ENCODE measurements at places on chromosomes 16 and 17. TPM values are rescaled to one million over a fixed set of nuclear protein-coding genes. Genes with fewer than 3 reads are reported as not detected.
A peak's percentile ranks its signal among the peaks of the same experiment; 100 is the strongest.

GRCh38 chr16:67762385-67762784, 43.3 kb upstream of the GFOD2 start:
- no peak overlapping the region for H3K4me3 ChIP-seq
- peaks cover 10% of the 10 kb centered on the region for H3K4me1 ChIP-seq
- no peak for DNase-seq
- peaks cover 37% of the 10 kb centered on the region for H3K36me3 ChIP-seq
- H3K27me3 ChIP-seq = no peaks in the 10 kb centered on the region

GRCh38 chr17:51029142-51029541, 91.5 kb downstream of the SPAG9 start:
- H3K4me1 ChIP-seq = peaks cover 5% of the 10 kb centered on the region
- H3K4me3 ChIP-seq = peak overlapping the region; percentile 35
- DNase-seq = no peak

GRCh38 chr17:42428141-42428944, 5.3 kb upstream of the CAVIN1 start:
- DNase-seq = no peak
- H3K4me1 ChIP-seq = peaks cover 5% of the 10 kb centered on the region
- H3K4me3 ChIP-seq = no peak overlapping the region
- no peaks in the 10 kb centered on the region for H3K36me3 ChIP-seq
- H3K27ac ChIP-seq = no peak overlapping the region

- no peaks in the 10 kb centered on the region for H3K27me3 ChIP-seq
- H3K36me3 ChIP-seq = peaks cover 40% of the 10 kb centered on the region
- no peak overlapping the region for H3K27ac ChIP-seq
- DNase-seq = no peak
These were observed 71.1 kb downstream of the BANP start for GRCh38 chr16:88022076-88023042.

- no peaks in the 10 kb centered on the region for H3K27me3 ChIP-seq
- H3K27ac ChIP-seq = no peak overlapping the region
- H3K4me3 ChIP-seq = no peak overlapping the region
- H3K36me3 ChIP-seq = no peaks in the 10 kb centered on the region
- no peaks in the 10 kb centered on the region for H3K4me1 ChIP-seq
- no peak for DNase-seq
These were observed 804.4 kb upstream of the RBFOX1 start for GRCh38 chr16:6528217-6528616.

DNA sequence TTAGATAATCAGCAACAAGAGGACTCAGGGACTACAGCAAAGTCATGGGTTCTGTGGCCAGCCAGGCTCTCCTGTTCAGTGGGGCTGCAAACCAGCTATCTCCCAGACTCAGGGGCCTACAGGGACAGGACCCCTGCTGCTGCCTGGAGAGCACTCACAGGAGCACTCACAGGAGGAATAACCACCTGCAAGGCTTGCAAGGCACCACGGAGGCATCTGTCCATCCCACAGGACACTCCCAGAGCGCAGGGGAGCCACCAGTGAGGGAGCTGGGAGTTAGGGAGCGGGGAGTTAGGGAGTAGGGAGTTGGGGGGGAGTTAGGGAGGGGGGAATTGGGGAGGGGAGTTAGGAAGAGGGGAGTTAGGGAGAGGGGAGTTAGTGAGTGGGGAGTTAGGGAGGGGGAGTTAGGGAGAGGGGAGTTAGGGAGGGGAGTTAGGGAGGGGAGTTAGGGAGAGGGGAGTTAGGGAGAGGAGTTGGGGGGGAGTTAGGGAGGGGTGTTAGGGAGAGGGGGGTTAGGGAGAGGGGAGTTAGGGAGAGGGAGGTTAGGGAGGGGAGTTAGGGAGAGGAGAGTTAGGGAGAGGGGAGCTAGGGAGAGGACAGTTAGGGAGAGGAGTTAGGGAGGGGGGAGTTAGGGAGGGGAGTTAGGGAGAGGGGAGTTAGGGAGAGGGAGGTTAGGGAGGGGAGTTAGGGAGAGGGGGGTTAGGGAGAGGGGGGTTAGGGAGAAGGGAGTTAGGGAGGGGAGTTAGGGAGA, 5.7 kb downstream of the CANT1 start:
- no peak overlapping the region for H3K4me3 ChIP-seq
- H3K36me3 ChIP-seq = peaks cover 36% of the 10 kb centered on the region
- no peaks in the 10 kb centered on the region for H3K27me3 ChIP-seq
- no peak for DNase-seq

The CAMKK1 gene
- 4.8 TPM for total RNA-seq

- no peaks in the 10 kb centered on the region for H3K36me3 ChIP-seq
- no peak overlapping the region for H3K4me3 ChIP-seq
- H3K27me3 ChIP-seq = no peaks in the 10 kb centered on the region
- H3K27ac ChIP-seq = no peak overlapping the region
- DNase-seq = no peak
These were observed 104.9 kb downstream of the AXIN2 start for GRCh38 chr17:65456368-65457151.

DNA sequence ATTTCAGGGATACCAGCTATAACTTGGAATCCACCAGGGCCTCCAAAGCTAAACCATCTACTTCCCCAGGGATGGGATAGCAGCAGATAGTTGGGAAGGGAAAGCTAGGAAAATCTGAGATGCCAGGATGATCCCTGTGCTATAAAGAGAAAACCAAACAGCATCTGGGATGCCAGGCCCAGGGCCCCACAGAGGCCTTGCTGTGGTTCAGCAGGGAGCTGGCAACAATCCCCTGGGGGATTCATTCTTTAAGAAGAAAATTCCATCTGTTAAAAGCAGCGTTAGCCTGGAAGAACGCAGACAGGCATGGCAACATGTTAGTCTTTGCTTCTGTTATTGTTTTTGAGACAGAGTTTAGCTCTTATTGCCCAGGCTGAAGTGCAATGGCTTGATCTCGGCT, 16.6 kb downstream of the MYO18A start:
- no peak for DNase-seq
- peaks cover 13% of the 10 kb centered on the region for H3K4me1 ChIP-seq
- peaks cover 6% of the 10 kb centered on the region for H3K36me3 ChIP-seq
- no peaks in the 10 kb centered on the region for H3K27me3 ChIP-seq
- no peak overlapping the region for H3K4me3 ChIP-seq

DNA sequence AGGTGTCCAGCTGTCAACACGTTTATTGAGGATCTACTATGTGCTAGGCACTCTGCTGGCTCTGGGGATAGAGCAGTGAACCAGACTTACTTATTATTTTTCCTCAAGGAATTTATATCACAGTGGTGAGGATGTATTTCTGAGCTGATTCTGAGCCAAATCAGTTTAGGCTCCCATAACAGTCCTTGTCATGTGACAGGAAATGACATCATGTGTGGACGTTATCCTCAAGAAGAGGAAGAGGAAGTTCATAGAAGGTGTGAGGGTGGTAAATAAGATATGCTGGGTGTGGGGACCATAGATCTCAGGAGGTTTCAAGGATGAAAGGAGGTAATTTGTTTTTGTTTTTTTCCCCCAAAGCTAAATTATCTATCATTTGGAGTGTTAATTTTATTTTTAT, 873.5 kb upstream of the EEF2KMT start:
- H3K4me1 ChIP-seq = no peaks in the 10 kb centered on the region
- no peak overlapping the region for H3K27ac ChIP-seq
- H3K36me3 ChIP-seq = no peaks in the 10 kb centered on the region
- DNase-seq = no peak

DNA sequence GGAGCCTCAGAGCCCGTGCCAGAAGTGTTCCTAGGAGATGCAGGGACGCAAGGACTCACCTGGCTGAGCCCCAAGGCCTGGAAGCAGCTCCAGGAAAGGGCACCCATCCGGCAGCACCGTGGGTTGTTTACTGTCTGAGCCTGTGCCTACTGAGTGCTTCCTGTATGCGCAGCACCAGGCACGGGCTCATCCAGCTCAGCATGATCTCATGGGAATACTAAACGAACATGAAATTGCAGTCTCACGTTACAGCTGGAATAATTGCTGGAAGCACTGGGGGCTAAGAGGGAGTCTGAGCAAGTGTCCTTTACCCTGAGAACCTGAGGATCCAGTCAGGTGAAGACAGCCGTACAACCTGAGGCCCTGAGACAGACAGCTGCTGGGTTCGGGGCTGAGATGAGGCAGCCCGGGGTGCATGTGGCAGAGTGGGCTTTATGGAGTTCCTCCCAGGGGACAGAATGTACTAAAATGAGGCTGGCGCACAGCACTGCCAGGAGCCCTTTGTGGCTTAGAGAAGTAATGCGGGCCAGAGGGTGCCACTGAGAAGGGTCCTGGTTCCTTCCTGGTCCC, 5.4 kb downstream of the CTRL start:
- peaks cover 12% of the 10 kb centered on the region for H3K4me1 ChIP-seq
- H3K27me3 ChIP-seq = no peaks in the 10 kb centered on the region
- no peak for DNase-seq
- H3K4me3 ChIP-seq = no peak overlapping the region
- H3K27ac ChIP-seq = no peak overlapping the region

GRCh38 chr17:73337330-73337710, 25.5 kb upstream of the CDC42EP4 start:
- H3K27ac ChIP-seq = no peak overlapping the region
- H3K27me3 ChIP-seq = no peaks in the 10 kb centered on the region
- H3K4me1 ChIP-seq = no peaks in the 10 kb centered on the region
- no peaks in the 10 kb centered on the region for H3K36me3 ChIP-seq

GRCh38 chr17:36468903-36469635, 17.4 kb upstream of the ZNHIT3 start:
- H3K27me3 ChIP-seq = peaks cover 17% of the 10 kb centered on the region
- no peaks in the 10 kb centered on the region for H3K4me1 ChIP-seq
- H3K36me3 ChIP-seq = no peaks in the 10 kb centered on the region
- DNase-seq = no peak
- H3K27ac ChIP-seq = no peak overlapping the region

DNA sequence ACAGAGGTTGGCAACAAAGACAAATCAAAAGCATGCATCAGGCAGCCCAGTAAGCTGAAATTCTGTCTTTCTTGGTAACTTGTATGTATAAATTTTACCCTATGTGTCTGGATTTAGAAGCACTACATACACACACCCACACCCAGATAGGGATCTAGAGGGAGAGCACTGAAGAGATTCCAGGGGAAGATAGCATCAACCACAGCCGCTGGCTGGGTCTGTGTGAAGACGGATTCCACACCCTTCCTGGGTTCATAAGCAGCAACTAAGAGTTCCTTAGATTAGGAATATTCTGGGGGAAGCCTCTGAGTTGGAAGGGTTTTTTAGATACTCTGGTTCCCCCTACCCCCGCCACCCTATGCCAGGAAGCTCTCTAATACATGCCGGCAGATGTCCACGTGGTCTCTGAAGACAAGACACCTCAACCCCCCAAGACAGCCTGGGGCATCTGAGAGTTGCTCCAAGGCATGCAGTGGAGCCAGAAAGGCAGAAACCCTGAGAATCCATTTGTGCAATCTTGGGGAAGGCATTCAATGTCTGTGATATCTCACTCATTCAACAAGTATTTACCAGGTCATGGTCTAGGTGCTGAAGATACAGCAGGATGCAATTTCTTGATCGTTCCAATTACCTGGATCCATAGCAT, 86.4 kb downstream of the NOG start:
- DNase-seq = no peak
- H3K36me3 ChIP-seq = no peaks in the 10 kb centered on the region
- H3K27me3 ChIP-seq = peaks cover 54% of the 10 kb centered on the region
- no peak overlapping the region for H3K4me3 ChIP-seq
- peaks cover 35% of the 10 kb centered on the region for H3K4me1 ChIP-seq

The KRT36 gene
- total RNA-seq = not detected

DNA sequence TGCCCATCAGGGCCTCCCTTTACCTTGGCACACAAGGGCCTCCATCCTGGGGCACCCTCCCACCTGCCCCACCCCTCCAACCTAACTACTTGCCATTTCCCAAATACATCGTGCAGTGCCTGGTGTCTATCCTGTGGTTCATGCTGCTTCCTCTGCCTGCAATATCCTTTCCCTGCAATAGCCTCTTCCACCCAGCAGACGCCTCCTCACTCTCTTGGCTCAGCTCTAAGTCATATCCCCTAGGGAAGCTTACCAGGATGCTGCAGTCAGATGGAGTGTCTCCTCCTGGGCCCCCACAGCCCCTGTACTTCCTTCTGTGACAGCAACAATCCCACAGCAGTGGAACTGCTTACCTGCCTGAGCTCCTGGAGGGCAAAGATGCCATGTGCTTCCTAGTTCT, 36.7 kb downstream of the CCDC182 start:
- DNase-seq = no peak
- H3K36me3 ChIP-seq = no peaks in the 10 kb centered on the region
- H3K27ac ChIP-seq = no peak overlapping the region
- H3K27me3 ChIP-seq = peaks cover 3% of the 10 kb centered on the region
- no peak overlapping the region for H3K4me3 ChIP-seq

The SLC6A2 gene
- not detected for total RNA-seq

The ADAM11 gene
- total RNA-seq = 0.16 TPM

DNA sequence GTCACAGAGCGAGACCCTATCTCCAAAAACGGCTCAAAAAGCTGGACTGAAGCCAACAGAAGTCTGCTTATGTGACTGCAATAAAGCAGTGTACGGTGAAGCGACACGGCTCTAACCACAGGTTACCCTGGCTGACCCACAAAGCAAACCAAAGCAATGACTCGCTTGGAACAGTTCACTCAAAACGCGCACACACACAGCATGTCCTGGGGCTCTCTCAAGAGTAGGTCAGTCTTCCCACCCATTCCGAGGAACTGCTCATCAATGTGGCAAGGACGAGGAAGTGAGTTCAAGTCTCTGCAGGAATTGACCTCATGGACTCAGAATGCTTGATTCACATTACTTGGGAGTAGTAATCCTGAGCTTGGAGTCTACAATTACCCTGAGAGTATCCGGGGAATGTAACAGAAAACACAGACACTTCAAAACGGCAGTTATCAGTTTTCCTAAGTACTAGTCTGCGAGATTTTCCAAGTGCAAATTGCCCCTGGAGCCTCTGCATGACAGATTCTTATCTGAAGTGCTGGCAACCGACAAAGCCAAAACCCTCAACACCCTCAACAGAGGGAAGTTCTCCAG, 25.4 kb downstream of the PELP1 start:
- H3K27me3 ChIP-seq = no peaks in the 10 kb centered on the region
- no peak overlapping the region for H3K27ac ChIP-seq
- no peaks in the 10 kb centered on the region for H3K4me1 ChIP-seq
- H3K36me3 ChIP-seq = peaks cover 80% of the 10 kb centered on the region
- no peak for DNase-seq

The EFCAB3 gene
- total RNA-seq = not detected

GRCh38 chr17:63275318-63275970, 170.7 kb downstream of the CYB561 start:
- H3K27ac ChIP-seq = no peak overlapping the region
- DNase-seq = no peak
- no peak overlapping the region for H3K4me3 ChIP-seq
- no peaks in the 10 kb centered on the region for H3K4me1 ChIP-seq
- H3K36me3 ChIP-seq = no peaks in the 10 kb centered on the region

DNA sequence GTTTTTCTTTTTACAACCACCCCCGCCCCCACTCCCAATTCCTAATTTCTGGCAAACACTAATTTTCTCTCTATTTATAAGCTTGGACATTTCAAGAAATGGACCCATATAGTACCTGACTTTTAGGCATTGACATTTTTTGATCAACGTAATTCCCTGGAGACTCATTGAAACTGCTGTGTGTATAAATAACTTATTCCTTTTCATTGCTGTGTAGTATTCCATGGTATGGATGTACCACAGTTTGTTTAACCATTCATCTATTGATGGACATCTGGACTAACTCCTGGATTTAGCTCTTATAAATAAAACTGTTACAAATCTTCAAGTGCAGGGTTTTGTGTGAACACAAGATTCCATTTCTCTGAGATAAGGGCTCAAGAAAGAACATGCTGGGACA, 47.1 kb upstream of the RBFOX1 start:
- H3K27me3 ChIP-seq = no peaks in the 10 kb centered on the region
- no peaks in the 10 kb centered on the region for H3K36me3 ChIP-seq
- H3K4me1 ChIP-seq = no peaks in the 10 kb centered on the region
- no peak overlapping the region for H3K4me3 ChIP-seq
- H3K27ac ChIP-seq = no peak overlapping the region

- no peak overlapping the region for H3K4me3 ChIP-seq
- H3K27ac ChIP-seq = no peak overlapping the region
- H3K36me3 ChIP-seq = no peaks in the 10 kb centered on the region
- H3K27me3 ChIP-seq = peaks cover 8% of the 10 kb centered on the region
These were observed 4.0 kb upstream of the BAIAP2 start for GRCh38 chr17:81030741-81031565.

Measured in CD4-positive, alpha-beta T cell (primary cell).